Stimulated activated CD8-positive, alpha-beta memory T cell treated with anti-CD3 and anti-CD28 coated beads, Interleukin-15, amount 100 ng/mL, for 1 hour (primary cell): ENCODE measurements at places on chromosomes 5 and 9.

DNA sequence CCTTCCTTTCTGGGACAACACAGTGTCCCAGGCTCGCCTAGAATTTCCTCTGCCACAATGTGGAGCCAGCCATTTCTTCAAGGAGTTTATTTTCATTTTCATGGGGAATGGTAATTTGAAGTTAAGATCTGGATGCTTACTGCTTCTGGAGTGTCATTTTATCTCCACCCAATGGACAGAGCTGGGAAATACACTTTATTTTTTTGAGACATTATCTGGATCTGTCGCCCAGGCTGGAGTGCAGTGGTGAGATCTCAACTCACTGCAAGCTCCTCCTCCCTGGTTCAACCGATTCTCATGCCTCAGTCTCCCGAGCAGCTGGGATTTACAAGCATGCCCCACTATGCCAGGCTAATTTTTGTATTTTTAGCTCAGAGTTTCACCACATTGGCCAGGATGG is 12.7 kb upstream of the THG1L start:
- no peak for DNase-seq

GRCh38 chr5:95644351-95645042 is 2.1 kb upstream of the RFESD start:
- no peak for DNase-seq

GRCh38 chr5:88034520-88034919 is 234.1 kb downstream of the TMEM161B start:
- no peak for DNase-seq

- no peak for DNase-seq
These were observed 300.3 kb downstream of the ZNF608 start for GRCh38 chr5:124446120-124446519.

GRCh38 chr5:36908544-36909260 is 32.1 kb downstream of the NIPBL start:
- no peak for DNase-seq

DNA sequence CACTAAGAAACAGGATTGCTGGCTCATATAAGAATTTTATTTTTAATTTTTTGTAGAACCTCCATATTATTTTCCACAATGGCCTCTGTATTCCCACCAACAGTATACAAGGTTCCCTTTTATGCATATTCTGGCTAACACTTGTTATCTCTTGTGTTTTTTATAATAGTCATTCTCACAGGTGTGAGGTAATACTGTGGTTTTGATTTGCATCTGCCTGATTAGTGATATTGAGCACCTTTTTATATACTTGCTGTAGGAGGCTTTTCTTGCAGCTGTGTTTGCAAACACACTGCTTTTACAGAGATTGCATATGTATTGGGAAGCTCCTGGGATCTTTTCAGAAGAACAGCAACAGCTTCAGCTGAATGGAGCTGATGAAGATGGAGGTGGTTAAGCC is 164.8 kb downstream of the DEPDC1B start:
- no peak for DNase-seq

DNA sequence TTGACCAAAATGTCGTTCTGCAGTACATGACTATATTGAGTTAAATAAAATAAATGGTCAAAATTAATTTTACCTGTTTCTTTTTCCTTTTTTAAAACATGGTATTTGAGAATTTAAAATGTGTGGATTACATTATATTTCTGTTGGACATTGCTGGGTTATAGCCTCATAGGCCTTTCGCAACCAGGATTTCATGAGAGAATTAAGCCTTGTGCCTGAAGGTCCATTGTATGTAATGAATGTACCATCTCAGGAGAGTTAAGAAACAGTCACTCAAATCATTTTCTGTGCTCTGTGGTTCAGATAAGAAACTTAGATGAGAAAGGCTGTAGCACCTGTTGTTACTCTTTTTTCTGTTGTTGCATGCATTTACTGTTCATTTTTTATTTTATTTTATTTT is 103.5 kb downstream of the ANGPTL2 start:
- DNase-seq = no peak

DNA sequence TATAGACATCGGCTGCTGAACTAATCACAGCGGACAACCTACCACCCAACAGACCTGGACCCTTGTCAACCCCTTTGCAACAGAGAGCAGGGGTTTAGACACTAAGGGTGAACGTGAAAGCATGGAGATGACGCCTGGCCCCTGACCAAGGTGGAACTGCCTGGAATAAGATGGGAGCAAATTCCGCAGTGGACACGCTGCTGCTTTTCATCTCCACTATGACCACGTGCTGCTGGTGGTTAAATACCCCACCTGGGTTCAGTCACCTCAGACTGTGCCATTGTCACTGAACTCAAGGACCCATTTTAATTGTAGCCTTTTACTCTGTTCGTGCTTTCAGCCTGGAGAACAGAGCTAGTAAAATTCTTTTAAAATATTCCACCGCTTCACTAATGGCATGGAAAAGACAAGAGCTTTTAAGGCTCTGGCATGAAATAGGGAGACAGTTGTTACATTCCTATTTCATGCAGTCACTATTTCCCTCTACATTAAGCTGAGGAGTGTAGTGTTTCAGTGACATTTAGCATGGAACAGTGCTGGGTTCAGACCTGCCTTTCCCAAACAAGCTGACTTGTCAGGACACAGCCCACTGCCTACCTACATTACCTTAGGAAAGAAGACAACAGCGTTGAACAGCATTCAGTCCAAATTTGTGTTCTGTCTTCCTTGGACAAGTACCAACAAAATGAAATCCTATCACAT is 96.8 kb downstream of the ANKRD18B start:
- no peak for DNase-seq

- DNase-seq = no peak
These were observed 10.4 kb downstream of the BICD2 start for GRCh38 chr9:92754091-92754745.

DNA sequence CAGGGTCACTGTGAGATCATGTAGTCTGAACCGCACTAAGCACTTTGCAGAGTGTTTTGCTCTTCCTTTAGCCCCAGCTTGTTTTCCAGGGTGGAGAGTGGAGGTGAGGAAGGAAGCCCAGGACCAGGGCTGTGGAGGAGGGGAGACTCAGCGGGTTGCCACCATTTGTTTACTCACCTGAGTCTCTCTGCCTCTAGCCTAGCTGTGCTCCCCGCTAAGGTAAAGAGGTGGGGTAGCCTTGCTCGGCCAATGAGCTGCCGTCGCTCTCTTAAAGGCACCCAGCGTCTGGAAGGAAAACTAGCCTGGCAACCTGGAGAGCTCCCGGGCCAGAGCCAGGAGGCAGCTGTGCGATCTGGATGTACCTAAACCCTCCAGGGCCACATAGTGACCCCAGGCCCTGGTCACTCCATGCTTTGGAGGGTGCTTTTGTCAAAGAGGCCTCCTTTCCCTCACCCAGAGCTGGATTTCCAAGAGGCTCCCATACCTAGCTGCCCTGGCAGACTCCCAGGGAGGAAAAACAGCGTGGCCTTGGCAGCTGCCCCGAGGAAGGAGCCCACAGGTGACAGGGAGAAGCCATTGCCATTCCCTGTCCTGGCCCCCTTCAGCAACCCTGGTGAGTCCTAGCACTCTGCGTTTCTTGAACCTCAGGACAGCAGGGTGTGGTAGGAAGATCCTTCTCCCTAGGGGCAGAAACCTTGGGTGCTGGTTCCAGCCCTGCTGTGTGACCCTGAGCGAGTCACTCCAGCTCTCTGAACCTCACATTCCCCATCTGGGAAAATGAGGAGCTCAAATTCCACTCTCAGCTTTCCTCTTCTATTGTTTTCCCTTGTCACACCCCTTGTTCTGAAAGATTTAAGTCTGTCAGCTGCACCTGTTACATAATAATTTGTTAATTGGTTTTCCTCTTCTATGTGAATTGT is 42.4 kb upstream of the LARP1 start:
- DNase-seq = no peak

- DNase-seq = no peak
These were observed 42.8 kb downstream of the NFIB start for GRCh38 chr9:14271093-14271673.

GRCh38 chr5:174589599-174589998 is 134.8 kb upstream of the MSX2 start:
- no peak for DNase-seq

DNA sequence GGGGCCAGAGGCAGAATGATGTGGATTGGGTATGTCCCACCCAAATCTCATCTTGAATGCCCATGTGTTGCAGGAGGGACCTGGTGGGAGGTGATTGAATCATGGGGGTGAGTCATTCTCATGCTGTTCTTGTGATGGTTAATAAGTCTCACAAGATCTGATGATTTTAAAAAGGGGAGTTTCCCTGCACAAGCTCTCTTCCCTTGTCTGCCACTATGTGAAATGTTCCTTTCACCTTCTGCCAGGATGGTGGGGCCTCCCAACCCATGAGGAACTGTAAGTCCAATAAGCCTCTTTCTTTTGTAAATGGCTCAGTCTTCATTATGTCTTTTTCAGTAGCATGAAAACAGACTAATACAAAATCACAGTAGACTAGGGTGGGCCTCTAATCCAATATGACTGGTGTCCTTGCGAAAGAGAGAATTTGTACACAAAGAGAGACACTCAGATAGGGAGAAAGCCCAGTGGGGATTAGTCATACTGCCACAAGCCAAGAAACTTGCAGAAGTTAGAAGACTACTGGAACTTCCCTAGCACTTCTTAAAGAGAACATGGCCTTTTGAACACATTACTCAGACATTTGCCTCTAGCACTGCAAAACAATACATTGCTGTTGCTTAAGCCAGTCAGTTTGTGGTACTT is 68.4 kb downstream of the ANXA1 start:
- no peak for DNase-seq

DNA sequence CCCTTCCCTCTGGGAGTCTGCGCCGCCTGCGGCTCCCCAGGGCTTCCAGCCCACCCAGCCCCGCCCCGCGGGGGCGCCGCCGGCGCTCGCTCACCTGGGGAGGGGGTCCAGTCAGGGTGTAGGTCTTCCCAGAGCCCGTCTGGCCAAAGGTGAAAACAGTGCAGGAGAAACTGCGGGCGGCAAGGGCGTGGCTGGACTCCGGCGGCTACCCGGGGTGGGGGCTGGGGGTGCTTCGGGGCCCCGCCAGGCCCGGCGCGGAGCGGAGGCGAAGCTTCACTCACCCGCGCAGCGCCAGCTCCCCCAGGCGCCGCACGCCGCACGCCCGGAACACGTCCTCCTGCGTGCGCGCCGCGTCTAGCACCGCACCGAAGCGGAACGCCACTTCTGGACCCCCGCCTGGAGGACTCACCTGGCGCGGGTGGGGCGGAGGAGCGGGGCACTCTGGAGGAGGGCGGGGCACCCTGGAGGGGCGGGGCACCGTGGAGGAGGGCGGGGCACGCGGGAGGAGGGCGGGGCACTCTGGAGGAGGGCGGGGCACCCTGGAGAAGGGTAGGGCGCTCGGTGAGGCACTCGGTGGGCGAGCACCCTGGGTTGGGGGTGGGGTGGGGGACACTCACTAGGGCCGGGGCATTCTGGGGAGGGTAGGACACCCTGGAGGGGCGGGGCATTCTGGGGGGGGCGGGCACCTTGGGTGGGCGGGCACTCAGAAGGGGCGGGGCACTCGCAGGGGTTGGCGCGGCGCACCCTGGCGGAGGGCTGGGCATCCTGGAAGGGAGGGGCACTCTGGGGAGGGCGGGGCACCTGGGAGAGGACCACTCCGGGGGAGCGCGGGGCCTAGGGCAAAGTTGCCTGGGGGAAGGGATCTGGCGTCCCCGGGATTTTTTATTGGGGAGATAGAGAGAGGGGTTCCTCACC is 814 bp downstream of the KIF12 start:
- no peak for DNase-seq

DNA sequence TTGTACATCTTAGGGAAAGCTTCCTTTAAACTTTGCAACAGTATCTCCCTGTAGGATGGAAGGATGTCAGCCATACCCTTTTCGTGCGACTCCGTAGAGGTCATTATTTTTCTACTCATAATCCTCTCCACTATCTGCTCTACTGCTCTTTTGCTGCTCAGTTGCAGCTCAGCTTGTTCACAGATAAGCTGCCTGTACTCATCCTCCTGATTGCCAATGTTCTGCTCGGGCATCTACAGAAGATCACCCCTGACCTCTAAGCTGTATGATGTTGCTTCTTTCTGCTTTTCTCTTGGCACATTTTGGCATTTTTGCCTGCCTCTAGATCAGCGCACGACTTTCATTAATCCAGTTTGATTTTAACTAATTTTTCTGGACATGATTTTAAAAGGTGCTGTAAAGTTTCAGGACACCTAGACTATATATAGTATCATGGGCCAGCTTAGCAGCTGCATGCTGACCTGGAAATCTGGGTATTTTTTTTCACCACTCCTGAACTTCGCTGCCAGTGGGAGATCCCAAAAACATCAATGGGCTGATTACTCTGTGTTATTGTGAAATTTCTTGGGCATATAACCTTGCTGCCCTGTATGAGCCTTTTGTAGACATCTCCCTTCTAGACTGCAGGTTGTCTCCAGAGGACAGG is 131.2 kb upstream of the ZNF608 start:
- DNase-seq = no peak

- DNase-seq = no peak
These were observed 30.4 kb upstream of the B4GALT1 start for GRCh38 chr9:33197279-33198152.

- DNase-seq = no peak
These were observed 968 bp downstream of the TAF11L11 start for GRCh38 chr5:17604951-17605350.
